ENCODE measurements at places on chromosomes 5 and 9. TPM values are rescaled to one million over a fixed set of nuclear protein-coding genes. Genes with fewer than 3 reads are reported as not detected.

DNA sequence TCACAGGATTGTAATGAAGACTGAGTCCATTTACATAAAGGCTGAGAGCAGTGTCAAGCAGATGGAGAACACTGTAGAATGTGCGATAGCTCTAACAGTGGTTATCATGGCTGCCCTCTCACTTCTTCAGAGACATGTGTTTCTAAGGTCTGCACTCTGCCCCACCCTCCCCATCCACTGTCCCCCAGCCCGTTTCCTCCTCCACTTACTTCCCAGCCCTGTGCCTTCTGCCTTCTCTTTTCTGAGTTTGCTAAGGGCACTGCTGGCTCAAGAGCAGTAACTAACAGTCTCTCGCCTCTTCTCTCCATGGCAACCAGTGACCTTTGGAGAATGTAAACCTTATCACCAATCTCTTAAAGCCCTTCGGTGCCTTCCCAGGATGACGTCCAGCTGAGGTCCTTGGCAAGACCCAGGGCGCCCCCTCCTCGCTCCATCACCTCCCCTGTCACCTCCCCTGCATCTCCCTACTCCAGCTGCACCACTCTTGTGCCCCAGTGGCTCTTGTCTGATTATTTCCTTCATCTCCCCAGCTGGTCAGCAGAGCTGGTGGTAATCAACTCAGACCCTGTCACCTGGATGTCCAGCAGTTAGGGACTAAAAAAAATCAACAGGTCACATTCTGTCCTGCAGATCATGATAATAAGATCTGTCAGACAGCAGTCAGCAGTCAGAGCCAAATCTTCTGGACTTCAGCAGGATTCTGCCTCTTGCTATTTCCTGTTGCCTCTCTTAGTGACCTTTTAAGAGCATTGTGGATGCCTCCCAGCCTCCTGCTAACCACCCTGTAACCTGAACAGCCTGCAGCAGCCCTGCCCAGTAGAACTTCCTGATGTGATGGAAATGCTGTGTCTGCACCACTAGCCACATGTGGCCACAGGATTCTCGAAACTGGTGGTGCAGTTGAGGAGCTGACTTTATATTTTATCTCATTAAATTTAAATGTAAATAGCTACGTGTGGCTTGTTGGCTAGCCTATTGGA lies 9.0 kb downstream of the FXN start:
- DNase-seq: no peak

The NIPAL4 gene
- 0.14 TPM for polyA plus RNA-seq

- DNase-seq: no peak
These were observed 21.2 kb upstream of the ATOSB start for GRCh38 chr9:35136866-35137265.

The RACK1 gene
- 2,949 TPM for polyA plus RNA-seq

DNA sequence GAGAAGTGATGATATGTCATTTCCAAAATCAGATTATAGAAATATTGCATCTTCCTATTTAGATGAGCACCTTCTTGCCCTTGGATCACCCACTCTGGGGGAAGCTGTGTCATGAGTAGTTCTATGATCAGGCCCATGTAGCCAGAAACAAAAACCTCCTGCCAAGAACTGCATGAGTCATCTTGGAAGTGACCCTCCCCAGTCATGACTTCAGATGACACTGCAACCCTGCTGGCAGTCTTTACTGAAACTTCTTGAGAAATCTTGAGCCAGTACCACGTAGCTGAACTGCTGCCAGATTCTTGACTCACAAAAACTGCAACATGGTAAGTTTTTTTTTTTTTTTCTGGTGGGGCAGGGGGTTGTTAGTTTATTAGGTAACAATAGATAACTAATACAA lies 439.6 kb upstream of the PTGER4 start:
- DNase-seq: no peak

The DMRT3 gene
- not detected for polyA plus RNA-seq

The CDH12 gene
- 2.8 TPM for polyA plus RNA-seq

- DNase-seq: peak; percentile 35
These were observed 965 bp downstream of the GLIPR2 start for GRCh38 chr9:36137392-36138004.

The TPM2 gene
- polyA plus RNA-seq: 149 TPM

The ZFP62 gene
- 62.9 TPM for polyA plus RNA-seq

- DNase-seq: no peak
These were observed 87.8 kb upstream of the HSPA9 start for GRCh38 chr5:138663009-138663408.

DNA sequence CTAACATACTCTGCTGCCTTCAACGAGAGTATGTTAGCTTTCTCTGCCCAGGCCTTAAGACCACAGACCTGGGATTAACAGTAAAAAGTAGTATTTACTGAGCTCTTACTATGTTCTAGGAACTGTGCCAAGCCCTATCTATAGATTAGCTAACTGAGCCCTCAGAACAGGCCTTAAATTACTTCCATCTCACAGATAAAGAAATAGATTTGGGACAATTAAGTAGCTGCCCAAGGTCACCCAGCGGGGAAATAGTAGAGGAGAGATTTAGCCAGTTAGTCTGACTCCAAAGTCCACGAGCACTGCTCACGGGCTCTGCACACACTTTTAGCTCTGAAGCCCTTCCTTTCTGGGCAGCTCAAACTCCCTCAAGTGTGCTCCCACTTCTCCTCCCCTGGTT lies 64.5 kb upstream of the EQTN start:
- no peak for DNase-seq

DNA sequence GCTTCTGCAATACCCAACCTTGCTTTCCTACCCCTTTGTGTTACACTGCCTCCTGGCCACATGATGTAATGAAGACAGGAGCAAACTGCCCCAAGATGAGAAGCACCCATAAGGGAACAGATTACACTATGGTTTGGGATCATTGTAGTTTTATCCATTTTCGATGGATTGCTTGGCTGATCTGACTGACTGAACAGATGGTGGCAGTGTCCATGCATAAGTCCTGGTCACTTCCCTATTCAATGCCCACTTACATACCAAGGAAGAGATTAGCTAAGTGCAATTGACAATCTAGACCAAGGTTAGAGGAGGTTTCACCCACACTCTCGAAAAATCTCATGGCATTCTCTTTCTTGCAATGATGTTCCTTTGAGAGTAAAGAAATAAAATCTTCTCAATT lies 319.9 kb downstream of the RAB3C start:
- DNase-seq: no peak

The C7 gene
- polyA plus RNA-seq: 534 TPM

The RMRP gene
- polyA plus RNA-seq: not detected

DNA sequence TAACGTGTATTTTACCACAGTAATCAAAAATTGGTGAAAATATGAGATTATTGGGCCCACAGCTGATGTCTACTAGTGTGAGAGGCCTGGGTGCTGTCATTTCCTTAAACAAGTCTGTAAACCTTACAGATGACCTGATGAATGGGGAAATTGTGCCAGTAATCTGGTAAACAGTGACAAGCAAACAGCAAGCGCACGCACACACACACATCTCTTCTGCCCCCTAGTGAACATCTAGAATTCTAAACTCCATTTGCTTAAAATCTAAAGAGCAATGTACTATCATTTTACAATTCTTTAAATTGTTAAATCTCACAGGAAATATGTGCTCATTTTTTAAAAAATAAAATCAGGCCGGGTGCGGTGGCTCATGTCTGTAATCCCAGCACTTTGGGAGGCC lies 7.5 kb upstream of the RAPGEF1 start:
- peak; percentile 32 for DNase-seq

GRCh38 chr5:154524859-154525258 lies 46.8 kb upstream of the HAND1 start:
- no peak for DNase-seq

The IL13 gene
- not detected for polyA plus RNA-seq

- DNase-seq: no peak
These were observed 17.7 kb upstream of the IL6ST start for GRCh38 chr5:56012281-56012963.

GRCh38 chr5:149680810-149681221 lies 49.3 kb upstream of the PPARGC1B start:
- DNase-seq: no peak

The SPATA31D4 gene
- polyA plus RNA-seq: not detected

- no peak for DNase-seq
These were observed 39.0 kb upstream of the DMXL1 start for GRCh38 chr5:119031905-119032304.

DNA sequence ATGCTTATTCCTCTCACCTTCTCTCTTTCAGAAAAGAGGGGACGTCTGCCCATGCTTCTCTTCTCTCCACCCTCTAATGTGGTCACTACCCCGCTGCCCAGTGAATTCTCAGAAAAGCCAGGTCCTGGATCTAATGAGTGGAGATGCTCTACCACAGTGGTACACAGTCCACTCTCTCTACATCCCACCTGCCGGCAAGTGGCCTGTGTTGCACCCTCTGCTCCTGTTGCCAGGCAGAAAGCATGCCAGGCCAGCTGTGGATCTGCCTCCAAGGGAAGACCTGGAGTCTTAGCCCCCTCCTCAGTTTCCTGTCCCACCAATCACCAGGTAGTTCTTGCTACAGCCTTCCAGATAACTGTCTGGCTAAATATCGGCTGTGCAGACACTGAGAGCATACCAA lies 71.2 kb upstream of the SPDL1 start:
- DNase-seq: no peak

GRCh38 chr5:78653031-78653430 lies 4.5 kb upstream of the LHFPL2 start:
- DNase-seq: no peak

- no peak for DNase-seq
These were observed 40.7 kb downstream of the SPTAN1 start for GRCh38 chr9:128593039-128593438.

DNA sequence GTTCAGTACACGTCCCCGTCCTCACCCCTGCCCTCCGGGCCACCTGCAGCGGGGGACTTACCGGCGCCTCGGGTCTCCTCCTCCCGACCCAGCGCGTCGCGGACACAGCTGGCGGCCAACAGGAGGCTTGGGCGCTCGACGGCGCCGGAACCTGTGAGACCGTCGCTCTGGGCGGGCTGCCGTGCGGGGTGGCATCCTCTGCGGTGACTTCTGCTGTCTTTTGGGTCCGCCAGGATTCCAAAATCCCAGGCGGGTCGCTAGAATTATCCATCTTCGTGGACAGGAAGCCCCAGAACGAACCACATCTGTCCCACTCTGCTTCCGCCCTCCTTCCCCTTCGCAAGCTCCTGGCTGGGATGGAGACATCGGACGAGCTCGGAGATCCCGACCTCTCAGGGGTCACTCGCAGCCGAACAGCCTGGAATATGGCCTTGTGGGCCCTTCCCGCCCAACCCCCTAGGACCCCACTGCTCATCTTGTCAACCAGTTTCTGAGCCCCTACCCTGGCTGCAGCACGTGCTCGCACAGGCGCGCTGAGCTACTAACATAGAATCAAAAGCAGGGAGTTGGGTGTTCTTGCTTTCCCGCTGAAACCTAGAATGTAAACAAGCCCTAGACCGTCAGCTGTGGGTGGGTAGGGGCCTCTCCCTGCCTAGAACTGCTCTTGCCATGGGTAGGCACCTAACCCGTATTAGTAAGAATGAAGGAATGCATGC lies 947 bp upstream of the MARCHF3 start:
- no peak for DNase-seq

- DNase-seq: no peak
These were observed 24.0 kb downstream of the PTGES2 start for GRCh38 chr9:128103589-128103962.

The FOXI1 gene
- polyA plus RNA-seq: not detected

The PTGS1 gene
- 5.6 TPM for polyA plus RNA-seq

The CARTPT gene
- polyA plus RNA-seq: not detected

The PCDHGA4 gene
- polyA plus RNA-seq: 2.6 TPM

DNA sequence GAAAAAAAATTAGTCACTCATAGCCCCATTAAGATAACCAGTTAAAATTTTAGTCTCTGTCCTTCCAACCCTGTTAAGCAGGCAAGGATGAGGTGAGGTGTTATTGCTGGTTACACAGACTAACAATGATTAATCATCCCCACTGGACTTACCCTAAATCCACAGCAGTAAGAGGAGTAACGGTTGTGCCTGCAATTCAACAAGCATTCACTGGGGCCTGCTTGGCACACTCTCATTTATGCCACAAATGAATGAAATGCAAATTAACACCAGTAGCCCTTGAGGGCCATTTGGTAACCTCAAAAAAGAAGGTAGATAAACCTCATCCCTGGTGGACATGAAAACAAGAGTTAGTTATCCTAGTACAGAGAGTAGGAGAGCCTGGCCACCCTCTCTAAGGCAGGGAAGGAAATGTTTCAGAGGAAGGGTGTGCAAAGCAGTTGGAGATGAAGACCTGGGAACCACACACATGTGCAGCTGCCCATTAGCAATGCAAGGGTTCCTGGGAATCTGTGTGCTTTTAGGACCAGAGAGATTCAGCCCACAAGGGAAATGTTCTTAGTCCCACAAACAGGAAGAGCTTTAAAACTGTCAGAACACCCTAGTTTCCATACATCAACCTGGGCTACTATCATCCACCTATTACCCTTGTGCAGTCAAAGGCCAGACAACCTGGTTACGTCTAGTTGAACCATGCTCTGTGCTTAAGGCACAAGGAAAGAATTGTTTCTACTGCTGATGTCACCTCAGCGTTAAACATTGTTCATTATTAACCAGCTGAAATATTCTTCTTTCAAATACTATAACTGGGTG lies 7.7 kb downstream of the LHFPL2 start:
- no peak for DNase-seq

DNA sequence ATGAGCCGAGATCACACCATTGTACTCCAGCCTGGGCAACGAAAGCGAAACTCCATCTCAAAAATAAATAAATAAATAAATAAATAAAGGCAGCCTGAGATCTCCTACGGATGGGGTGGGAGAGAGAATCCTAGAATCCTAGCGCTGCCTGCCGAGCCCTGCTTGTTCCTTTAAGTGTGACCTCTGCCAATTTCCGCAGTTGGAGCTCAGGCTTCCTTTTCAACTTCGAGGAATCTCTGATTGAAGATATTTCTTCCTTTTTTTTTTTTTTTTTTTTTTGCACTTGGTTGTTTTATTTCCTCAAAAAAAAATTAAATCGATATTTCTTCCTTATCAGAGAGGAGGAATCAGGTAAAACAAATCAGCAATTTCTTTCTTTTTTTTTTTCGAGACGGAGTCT lies 27.3 kb upstream of the MATR3 start:
- no peak for DNase-seq

The CARD6 gene
- 6.7 TPM for polyA plus RNA-seq

The OBP2B gene
- not detected for polyA plus RNA-seq

DNA sequence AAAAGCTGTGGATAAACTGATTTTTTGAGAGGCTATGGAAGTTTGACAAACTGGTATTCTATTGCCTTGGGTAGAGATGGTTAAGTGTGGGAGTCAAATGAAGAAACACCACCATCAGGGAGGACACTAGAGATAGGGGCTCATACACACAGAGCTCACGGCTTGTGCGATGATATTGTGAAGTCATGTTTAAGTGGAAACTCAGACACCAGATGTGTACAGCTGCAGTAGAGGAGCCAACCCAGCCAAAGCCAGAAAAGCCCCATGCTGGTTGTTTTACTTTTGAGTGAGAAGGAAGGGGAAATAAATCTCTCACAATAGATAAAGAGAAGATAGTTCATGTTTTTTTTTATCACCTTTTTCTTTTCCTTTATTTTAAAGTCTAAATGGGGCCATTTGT lies 377.7 kb downstream of the DMRT2 start:
- peak; percentile 57 for DNase-seq
